Stimulated activated CD8-positive, alpha-beta memory T cell treated with anti-CD3 and anti-CD28 coated beads, Interleukin-4, amount 100 ng/mL, for 24 hours (primary cell): ENCODE measurements at places on chromosomes 7 and 10.

DNA sequence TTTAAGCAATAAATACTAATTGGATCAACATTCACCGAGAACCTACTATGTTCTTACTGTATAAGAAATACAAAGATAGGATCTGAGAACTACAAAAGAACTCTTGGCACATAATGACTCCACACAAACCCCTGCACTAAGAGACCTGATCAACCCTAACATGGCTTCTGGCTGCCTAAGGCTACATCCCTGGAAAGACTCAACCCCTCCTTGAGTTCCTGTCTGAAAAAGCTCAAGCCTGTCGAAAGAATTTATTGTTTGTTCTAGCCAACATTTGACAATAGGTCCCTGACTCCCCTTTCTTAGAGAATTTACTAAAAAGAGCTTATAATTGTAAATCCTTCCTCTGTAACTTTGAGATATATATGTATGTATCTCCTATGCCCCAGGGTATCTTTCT lies 125.3 kb upstream of the SGCE start:
- no peak for DNase-seq

DNA sequence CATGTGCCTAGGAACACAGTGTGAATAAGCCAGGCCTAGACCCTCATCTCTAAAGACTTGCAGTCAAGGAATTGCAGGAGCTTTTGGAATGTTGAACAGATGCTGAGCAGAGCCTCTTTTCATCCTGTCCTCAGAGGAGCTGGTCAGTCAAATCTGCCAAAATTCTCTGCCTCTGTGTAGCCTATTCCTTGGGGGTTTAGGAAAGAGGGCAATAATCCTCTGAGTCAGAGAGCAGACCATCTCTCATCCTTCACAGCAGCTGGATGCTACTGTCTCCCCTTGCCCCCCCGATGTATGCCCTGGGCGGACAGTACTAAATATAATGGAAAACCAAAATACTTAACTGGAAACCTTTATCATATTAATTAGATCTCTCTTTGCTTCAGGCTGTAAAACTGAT lies 52.6 kb downstream of the BICC1 start:
- no peak for DNase-seq

- DNase-seq: no peak
Observed at GRCh38 chr10:109115179-109115578, 808.1 kb downstream of the XPNPEP1 start.

- no peak for DNase-seq
Observed at GRCh38 chr7:123372368-123372767, 162.0 kb downstream of the IQUB start.

DNA sequence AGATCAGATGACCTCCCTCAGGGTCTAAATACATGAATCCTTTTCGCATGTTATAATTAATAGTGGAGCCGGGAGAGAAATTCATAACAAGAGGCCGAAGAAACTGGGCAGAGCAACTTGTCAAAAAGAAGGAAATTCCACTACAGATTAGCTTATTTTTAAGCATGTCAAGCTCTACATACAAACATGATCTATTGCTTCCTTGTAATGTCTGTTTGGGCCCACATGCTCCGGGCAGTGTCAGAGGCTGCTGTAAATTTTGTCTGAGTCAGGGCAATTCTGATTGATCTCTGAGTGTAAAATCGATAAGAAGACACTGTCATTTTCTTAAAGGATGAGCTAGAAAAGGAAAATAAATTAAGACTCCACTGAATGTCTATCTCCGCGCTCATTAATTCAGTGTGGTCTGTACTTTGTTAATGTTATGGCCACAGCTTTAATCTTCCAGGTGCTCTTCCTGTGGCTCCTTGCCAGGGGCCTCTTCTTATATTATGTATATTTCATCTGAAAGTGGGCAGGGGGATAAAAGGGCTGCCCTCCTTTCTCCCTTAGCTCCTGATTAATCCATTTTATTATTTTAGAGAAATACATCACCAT lies 194.1 kb upstream of the SP8 start:
- no peak for DNase-seq

GRCh38 chr7:79610748-79611304 lies 157.4 kb upstream of the MAGI2 start:
- no peak for DNase-seq

DNA sequence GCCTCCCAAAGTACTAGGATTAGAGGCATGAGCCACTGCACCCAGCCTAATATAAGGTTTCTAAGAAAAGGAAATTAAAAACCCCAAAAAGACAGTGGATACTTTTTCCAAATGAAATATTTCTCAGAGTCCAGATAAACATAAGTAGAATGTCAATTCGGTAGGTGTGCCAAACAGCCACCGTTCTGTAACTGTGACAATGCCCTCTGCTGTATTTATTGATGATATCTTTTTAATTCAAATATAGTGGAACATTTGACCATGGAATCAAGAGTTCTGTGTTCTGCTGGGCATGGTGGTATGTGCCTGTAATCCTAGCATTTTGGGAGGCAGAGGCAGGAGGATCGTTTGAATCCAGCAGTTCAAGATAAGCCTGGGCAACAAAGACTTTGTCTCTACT lies 28.8 kb upstream of the ZRANB1 start:
- no peak for DNase-seq

DNA sequence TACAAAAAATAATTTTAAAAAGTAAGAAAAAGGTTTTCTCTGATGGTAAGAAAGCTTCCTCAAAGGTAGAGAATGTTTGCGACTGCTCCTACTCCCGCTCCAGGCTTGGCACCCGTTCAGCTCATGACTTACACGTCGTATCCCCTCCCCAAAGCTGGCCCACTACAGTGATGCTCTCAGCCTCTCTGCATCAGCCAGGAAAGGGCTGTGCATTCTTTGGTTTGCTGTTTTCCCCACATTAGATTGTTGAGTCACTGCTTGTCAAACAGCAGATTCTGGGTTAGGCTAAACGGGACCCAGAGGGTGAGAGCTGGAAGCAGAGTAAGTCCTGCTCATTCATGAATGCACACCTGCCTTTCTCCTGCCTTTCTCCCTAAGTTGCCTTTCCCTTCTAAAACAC lies 54.7 kb upstream of the NMT2 start:
- no peak for DNase-seq

GRCh38 chr7:102214477-102215072 lies 72.1 kb upstream of the SH2B2 start:
- no peak for DNase-seq

DNA sequence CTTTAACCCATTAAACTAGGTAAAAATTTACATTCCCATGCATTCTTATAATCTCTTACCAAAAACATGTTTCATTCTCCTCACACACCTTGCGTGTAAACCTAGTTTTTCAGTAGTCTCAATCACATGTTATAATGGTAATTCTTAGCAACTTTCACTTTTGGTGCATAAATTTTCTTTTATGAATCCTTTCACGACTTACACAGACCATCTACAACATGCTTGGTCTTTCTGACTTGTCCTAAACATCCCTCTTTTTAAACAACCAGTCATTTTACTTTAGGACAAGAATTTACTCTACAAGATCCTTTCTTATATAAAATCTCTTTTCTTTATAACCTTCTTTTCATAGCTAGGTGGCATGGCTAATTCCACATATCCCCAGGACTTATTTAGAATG lies 25.8 kb downstream of the FBXL13 start:
- no peak for DNase-seq

DNA sequence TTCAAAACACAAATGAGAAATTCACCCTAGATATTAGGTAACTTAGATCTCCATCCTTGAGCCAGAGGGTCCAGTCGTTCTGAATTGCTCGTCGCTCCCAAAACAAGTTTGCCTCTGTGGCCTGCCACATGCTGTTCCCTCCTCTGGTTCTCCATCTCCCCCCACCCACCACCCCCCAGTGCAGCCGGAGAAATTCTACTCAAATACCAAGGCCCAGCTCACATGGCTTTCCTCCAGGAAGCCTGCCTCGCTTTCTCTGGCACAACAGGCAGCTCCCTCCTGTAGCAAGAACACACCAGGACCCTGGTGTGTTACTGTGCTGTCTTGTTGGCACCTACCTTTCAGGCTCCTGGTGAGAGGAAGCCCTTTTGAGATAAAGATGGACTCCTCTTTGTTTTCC lies 52.7 kb upstream of the C10orf90 start:
- DNase-seq: no peak

GRCh38 chr7:2876031-2876731 lies 32.1 kb upstream of the GNA12 start:
- DNase-seq: no peak

DNA sequence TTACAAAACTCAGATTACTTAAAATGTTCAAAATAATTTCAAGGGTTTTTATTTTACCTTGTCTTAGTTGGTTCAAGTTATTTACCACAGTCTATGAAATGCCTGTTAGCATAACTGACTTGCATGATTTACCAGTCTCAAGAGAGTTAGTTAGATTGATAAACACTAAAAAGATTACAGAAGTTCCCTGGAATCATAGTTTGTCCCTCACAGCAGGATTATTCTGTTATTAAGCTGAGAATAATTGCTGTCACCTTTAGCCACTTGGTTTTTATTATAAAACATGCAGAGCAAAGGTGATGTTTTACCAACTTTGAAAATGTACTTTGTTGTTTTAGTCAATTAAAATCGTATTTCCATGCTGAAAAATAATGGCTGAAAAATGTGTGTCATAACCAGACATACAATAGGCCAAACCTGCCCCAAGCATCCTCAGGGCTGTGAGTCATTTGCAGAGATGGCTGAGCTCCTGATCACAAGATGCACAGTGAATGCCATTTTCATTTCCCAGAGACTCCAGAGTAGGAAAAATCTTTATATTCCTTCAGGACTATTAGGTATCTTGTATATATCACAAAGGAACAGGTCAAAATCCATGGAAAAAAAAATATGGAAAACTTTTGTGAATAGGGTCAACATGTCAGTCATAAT lies 87.8 kb upstream of the DKK1 start:
- no peak for DNase-seq

GRCh38 chr7:285731-286130 lies 4.2 kb upstream of the FOXL3 start:
- DNase-seq: no peak

DNA sequence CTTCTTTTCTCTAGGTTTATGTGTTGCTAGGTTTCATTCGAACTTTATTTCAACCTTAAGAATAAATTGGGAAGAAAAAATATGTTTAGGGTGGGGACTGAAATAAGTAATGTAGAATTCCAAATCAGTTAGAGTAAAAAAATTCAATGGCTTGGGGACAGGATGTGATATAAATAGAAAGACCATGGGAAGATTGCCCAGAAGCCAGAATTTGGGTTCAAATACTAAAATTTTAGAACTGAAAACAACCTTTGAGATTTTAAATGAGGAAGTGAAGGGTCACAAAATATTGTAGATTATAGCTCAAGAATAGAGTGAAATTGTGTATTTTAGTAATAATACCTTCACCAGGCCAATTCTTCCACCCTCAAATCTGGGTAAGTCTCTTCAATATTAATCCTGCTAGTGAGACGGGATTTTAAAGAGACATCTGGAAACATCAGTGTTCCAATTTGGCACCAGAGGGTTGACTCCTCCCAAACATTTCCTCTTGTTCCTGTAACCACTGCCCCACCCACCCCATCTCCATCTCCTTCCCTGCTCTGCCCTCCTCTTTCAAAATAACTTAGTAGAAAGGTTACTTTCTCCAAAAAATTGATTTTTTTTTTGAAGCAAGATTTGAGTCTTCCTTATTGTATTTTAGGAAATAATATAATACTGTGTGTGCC lies 51.3 kb upstream of the FAM3C start:
- no peak for DNase-seq

GRCh38 chr10:107727767-107728317 lies 563.3 kb upstream of the SORCS1 start:
- no peak for DNase-seq

DNA sequence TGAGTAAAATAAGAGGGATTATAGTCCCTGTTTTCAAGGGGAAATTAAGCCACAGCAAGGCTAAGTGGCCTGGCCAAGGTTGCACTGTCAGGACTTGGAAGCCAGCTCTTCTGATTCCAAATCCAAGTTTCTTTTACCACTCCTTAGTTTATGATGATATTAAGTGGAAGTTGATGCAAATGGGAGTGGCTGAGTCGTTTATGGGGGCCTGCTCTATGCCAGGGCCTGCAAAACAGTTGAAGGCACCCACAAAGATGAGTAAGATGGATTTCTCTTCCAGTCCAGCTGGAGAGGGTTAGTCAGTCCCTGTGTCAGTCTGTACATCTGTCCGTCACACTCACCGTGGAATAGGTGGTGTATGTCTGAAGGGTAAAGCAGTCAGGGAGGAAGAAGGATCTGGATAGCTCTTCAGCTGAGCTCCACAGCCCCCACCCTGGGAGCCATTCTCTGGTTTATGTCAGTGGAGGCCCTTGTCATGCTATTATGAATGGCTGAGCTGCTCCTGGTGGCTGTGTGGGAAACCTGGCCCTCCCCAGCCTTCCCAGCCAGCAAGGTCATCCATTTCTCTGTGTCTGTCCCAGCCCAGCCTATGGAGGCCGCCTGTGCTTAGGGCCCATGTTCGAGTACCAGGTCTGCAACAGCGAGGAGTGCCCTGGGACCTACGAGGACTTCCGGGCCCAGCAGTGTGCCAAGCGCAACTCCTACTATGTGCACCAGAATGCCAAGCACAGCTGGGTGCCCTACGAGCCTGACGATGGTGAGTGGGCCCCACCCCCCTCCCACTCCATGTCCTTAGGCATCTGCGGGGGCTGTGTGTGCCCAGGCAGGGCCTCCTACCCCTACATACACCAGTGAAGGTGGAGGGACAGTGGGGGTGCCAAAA lies 44.5 kb downstream of the TBATA start:
- DNase-seq: no peak

GRCh38 chr10:68332259-68333057 lies at the start of gene PBLD:
PBLD (minus strand) TSS chr10:68332928; CDS start chr10:68306844, 26,084 bp downstream.
- peak; percentile 43 for DNase-seq

- DNase-seq: no peak
Observed at GRCh38 chr10:126972635-126973414, 67.6 kb downstream of the DOCK1 start.

DNA sequence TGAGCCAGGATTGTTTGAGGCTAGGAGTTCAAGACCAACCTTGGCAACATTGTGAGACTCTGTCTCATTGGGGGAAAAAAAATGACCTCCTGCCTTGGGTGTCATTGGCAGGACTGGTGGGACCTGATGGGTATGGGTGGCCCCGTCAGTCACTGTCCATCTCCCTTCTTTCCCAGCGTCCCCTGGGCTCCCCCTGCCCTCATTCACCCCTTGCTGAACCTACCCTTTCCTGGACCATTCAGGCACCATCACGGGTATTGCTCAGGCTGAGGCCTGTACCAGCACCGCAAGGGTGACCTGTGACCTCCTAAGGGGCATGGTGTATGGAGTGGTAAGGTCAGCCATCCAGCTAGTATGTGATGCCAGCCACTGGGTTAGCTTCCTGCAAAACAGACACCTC lies 19.4 kb downstream of the ASL start:
- DNase-seq: no peak

DNA sequence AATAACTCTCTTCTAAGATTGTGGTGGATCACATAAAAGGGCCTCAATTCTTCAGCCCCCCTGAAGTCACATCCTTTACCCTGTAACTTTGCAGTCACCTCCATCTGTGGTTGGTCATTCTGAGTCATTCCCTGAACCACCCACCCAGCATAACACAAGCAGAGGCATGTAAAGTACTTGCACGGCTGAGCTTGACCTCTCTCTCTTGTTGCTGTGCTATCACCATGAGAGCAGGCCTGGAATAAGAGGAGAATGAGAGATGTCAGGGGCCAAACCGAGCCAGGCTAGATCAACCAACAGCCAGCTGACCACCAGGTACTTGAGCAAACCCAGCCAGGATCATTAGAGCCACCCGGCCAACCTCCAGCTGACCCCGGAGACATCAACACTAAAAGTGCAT lies 13.5 kb upstream of the STK17A start:
- DNase-seq: no peak

- DNase-seq: no peak
Observed at GRCh38 chr10:113310347-113310746, 242.5 kb upstream of the HABP2 start.

- no peak for DNase-seq
Observed at GRCh38 chr10:6756716-6757115, 176.6 kb upstream of the PRKCQ start.
